ENCODE measurements at places on chromosomes 12 and 14.

DNA sequence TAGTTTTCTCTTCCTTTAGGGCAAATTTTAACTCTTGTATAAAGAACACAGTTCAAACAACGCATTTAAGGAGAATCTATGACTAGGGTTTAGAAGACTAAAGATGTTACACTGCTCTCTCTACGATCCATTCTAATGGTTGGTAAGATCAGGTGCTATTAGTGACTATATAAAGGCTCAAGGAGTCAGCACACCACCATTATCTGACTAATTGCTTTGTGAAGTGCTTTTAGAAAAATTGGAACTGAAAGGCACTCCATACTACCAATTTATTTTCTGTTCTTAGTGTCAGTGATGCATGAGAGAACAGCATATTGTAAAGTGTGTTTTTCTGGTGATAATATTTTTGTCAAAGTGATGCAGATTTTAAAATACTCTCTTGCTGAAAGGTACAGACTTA, 136.8 kb downstream of the SYT1 start:
- no peak for DNase-seq

DNA sequence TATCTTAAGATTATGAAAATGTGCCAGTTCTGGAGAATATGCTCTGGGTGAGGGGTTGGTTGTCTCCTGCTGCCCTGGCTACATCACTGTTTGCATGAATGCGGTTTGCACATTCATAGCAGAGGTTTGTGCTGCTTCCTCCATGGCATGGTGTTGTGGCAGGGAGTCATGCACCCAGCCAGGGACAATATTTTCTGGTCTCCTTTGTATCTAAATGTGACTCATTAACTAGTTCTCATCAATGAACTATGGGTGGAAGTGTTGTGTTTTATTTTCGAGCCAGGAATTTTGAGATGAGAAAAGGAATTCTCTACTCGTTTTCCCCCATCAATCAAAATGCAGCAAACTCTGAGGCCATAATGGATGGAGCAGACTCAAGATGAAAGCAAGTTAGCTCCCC, 527.3 kb downstream of the SNAPC1 start:
- no peak for DNase-seq

DNA sequence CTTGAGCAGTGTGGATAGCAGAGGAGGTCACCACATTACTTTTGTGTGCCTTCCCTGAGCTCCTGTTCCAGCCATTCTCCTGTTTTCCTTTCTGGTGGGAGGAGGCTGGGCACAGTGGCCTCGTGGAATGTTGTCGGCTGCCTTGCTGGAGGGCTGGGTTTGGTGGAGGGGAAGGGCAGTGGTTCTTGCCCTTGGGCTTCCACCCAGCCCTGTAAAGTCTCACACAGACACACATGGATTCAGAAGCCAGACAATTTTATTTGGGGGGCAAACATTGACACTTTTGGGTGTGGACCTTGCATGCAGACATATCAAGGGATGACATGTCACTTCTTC, 866 bp downstream of the NPFF start:
- DNase-seq = no peak

GRCh38 chr14:36344211-36344610, 23.8 kb upstream of the MBIP start:
- no peak for DNase-seq

- DNase-seq = no peak
Measured at GRCh38 chr12:116532428-116532827, 26.8 kb upstream of the MAP1LC3B2 start.

GRCh38 chr12:49672301-49673217, 34.6 kb downstream of the FMNL3 start:
- no peak for DNase-seq

DNA sequence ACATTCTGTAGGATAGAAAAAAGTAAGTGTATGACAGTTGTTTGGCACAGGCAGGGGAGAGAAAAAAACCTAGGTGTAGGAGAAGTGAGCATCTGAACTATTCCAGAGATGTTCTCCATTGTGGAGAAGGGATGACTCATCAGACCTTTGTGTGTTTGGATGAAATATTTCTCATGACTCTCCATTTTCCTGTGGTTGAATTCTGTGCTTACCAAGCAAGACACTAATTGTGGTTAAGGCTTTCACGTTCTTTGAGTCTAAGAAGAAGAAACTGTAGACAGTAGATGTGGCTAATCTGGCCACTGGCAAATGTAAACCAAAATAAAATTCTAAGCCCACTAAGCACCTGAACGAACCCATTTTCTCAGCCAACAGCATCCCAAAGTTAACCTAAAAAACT, 107.9 kb upstream of the GZMB start:
- peak; percentile 6 for DNase-seq

DNA sequence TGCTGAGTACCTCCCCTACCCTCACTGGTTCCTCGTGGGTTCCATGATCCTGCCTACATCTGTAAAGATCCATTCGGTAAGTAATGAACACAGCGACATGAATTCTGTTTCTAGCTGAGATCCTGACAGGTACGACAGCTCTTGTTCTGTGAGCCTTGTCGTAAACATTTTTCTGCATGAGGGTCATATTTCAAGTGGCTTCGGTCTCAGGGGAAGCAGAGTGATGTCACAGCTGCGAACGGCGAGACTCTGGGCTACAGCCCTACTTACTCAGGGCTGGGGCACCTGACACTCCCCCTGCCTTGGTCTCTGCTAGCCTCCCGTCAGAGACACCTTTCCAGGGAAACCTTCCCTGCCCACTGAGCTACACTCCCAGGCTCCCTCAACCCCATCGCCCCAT, 85.8 kb downstream of the RBM19 start:
- DNase-seq = no peak

DNA sequence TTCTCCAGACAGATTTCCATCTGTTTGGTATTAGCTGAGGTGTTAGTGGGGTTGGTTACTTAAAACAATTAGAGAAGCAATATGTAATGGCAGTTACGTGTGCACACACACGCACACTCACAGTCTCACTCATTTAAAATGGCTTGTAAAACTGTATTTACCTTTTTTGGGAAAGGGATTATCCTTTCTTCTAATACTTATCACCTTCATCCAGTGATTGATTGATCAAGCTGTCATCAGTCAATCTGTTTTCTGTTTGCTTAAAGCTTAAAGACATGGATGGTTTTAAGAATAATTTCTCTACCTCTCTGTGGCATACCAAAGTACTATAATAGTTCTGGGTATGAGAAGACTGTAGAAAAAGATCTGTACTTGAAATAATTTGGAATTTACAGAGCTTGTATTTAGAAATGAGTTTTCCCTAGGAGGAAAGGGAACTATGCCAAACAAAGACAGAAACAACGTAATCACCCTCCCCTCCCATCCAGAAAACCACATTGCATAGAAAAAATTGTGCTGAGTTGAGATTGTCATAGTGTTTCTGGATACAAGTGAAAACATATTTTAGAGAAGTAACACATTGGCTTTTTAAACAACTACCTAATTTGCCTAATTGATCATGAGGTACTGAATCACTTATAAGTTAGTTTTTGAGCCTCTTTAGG, 455.8 kb downstream of the PCNX1 start:
- peak; percentile 66 for DNase-seq

- DNase-seq = no peak
Measured at GRCh38 chr12:76634133-76634532, 74.6 kb upstream of the OSBPL8 start.

DNA sequence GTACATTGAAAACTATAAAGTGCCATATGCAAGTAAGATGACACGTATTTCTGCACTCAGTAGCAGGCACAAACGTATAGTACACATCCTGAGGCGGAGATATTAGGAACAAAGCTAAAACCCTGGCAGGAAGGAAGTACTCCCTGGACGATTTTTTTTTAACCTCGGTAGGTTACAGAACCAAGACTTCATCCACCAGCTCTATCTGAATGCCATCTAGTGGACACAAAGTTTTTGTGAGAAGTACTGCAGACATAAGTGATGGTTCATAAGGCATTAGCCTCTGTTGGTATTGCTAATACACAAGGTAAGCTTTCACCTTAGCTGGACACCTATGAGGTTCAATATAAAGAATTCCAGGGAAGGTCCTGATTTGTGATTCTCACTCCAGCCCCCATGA, 83.0 kb upstream of the CCDC196 start:
- peak; percentile 47 for DNase-seq

DNA sequence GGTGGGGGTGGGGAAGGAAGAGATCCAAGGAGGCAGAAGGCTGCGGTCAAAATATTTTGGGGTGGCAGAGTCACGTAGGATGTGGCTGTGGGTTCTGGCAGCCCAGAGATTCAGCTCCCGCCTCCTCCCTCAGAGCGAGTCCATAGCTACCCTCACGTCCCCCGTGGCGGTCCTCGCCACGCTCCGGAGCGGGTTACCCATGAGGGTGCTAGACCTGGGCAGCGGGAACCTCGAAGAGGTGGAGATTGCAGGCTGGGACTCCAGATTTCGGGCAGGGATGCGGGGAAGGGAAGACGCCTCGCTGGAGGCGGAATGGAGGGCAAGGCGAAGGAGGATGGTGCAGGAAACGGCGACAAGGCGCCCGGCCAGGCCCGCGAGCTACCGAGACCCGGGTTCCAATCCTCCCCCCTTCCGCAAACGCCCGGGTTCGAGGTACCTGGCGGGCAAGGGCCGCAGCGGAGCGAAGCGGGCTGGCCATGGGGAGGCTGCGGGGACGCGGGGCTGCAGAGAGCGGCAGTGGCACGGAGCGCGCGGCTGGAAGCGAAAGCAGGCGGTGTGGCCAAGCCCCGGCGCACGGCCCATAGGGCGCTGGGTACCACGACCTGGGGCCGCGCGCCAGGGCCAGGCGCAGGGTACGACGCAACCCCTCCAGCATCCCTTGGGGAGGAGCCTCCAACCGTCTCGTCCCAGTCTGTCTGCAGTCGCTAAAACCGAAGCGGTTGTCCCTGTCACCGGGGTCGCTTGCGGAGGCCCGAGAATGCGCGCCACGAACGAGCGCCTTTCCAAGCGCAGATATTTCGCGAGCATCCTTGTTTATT, 46.2 kb downstream of the BCAT1 start:
- peak; percentile 77 for DNase-seq

DNA sequence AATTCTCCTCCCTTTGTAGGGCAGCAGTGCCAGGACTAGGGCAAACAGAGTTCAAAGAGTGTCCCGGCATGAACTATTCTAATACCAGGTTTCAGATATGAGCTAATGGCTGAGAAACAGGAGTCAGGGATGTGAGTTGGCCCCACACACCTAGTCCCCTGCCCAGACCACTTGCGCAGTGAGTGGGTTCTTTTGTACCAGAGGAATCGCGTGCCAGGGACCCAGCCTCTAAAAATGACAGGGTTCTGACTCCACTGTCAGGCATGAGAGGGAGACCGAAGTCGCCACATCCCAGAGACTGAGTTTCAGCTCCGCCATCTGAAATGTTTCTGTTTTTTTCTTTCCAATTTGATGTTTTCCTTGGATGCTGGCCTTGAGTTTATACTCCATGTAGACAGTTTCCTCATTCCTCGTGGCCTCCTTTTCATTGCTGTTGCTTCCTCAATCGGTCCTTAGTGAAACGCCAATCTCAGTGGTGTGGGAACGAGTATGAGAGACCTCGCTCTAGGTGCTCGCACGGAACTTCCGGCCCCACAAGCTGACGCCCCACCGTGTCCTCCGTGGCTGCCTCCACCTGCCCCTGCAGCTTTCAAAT, 31.5 kb downstream of the FBXL14 start:
- peak; percentile 12 for DNase-seq

GRCh38 chr12:88922816-88923215, 342.5 kb upstream of the KITLG start:
- no peak for DNase-seq

DNA sequence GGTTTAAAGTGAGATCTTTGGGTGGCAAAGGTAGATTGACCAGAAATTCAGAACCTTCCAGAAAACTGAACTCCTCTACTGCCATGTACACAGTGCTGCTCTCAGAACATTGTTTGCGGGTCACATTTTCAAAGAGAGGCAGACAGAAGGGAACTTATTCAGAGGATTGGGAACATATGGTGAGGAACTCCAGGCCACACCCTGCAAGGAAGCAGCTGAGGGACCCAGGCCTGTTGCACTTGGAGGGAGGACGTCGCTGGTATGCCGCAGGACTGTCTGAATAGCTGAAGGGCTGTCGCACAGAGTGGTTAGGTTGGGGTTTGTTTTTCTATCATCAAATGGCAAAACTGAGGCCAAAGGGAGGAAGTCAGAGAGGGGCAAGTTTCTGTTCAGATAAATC, 441.1 kb downstream of the DPF3 start:
- no peak for DNase-seq

GRCh38 chr14:72751276-72752033, 142.4 kb downstream of the DPF3 start:
- DNase-seq = no peak

DNA sequence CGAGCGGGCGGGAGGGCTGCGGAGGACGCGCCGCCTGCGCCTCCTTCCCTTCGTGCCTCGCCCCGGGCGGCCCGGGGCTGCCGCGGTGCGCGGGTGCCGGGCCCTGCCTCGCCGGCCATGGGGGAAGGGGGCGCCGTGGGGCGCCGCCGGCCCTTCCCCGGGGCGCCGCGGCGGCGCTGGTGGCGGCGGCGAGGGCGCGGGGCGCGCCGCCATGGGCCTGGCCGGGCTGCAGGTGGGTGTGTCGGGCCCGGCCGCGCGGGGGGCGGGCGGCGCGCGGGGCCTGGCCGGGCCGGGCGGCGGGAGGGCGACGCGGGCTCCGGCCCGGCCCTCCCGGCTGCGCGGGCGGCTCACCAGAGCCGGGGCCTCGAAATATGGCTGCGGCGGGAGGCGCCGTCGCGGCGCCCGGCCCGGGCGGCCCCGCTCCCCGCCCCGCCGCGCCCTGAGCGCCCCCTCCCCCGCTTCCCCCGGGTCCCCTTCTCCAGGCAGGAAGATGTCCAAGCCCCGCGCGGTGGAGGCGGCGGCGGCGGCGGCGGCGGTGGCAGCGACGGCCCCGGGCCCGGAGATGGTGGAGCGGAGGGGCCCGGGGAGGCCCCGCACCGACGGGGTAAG, 5.1 kb downstream of the KMT5A start:
- DNase-seq = no peak

DNA sequence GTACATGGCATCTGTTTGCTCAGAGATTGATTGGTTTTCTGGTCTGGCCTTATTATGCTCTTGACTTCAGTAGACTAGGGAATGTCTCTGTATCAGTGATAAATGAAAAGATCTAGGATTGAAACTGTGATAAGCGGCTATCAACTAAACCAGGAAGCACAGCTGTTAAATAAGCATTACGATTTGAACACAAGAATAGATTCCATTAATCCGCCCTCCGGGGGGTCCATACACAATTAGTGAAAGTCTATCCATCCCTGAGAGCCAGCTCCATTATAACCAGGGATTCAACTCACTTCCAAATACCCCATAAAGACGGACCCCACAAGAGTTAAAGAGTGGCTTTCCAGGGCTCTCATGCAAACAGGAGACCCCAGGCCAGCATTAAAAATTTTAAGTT, 279.0 kb downstream of the GRIN2B start:
- DNase-seq = no peak

GRCh38 chr12:52120951-52121823, 41.7 kb downstream of the SMIM41 start:
- DNase-seq = peak; percentile 51

DNA sequence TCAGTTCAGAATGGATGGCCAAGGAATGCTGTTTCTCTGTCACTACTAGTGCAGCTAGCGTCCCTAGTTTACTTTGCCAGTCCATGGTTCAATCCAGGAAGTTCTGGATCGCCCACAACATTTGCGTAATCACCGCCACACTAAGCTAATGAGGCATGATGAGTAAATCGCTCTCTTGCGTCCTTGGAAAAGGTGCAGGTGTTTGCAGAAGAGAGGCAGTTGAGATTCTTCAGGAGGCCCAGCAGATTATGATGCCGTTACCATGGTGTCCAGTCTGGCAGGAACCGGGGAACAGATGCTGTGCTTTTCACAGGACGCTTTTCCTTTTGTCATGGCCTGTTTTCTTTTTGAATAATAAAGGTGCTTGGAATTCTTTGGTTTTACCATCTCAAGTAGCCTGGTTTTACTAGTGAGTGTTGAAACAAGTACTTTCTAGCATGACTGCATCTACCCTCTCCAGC, 9.0 kb downstream of the TPH2 start:
- DNase-seq = peak; percentile 25

- peak; percentile 39 for DNase-seq
Measured at GRCh38 chr14:95614349-95614748, 71.9 kb upstream of the TCL1B start.

Measured in suppressor macrophage (primary cell).